ENCODE measurements at places on chromosomes 13 and 19.

- DNase-seq = peak; percentile 70
These were observed 53.3 kb downstream of the PARP4 start for GRCh38 chr13:24459234-24459633.

- DNase-seq = peak; percentile 58
These were observed 18.1 kb downstream of the GADD45B start for GRCh38 chr19:2494084-2494446.

- no peak for DNase-seq
These were observed 47.8 kb downstream of the NDFIP2 start for GRCh38 chr13:79528759-79529191.

- no peak for DNase-seq
These were observed 76.6 kb downstream of the STOML3 start for GRCh38 chr13:38914070-38914469.

- no peak for DNase-seq
These were observed 85.3 kb downstream of the NHLRC3 start for GRCh38 chr13:39123578-39123977.

- no peak for DNase-seq
These were observed 227.7 kb downstream of the B3GLCT start for GRCh38 chr13:31427151-31428100.

DNA sequence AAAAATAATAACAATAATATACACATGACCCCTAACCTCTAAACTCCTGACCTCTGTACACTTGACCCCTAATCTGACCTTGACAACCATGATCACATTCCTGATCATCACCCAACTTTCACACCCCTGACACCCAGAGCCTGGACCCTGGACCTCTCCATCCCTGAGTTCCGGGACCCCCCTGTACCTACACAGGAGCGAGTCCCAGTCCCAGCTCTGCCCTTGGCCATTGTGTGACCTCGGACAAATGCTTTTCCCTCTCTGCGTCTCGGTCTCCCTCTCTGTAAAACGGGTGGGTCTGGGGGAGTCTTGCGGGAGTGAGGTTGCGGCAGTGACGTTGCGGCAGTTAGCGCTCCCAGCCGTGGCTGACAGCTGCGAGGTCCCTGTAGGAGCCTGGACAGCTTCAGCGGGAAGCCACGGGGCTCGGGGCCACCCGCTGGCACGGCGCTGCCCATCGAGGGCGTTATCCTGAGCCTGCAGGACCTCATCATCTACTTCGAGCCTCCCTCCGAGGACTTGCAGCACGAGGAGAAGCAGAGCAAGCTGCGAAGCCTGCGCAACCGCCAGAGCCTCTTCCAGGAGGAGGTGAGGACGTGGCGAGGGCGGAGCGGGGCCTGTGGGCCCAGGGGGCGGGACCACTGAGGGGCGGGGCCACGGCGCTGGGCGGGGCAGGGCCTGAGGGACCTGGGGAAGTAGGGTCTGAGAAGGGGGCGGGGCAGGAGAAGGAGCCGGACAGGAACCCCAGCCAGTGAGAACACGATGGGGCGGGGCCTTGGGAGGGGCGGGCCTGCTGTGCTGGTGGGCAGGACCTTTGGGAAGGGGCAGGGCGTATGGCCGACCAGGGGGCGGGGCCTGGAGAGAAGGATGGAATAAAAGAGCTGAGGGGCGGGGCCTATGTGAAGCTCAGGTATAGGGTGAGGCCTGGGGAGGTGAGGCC is 19.2 kb downstream of the RYR1 start:
- DNase-seq = no peak

- DNase-seq = peak; percentile 32
These were observed 10.1 kb downstream of the NFILZ start for GRCh38 chr19:8640402-8641004.

DNA sequence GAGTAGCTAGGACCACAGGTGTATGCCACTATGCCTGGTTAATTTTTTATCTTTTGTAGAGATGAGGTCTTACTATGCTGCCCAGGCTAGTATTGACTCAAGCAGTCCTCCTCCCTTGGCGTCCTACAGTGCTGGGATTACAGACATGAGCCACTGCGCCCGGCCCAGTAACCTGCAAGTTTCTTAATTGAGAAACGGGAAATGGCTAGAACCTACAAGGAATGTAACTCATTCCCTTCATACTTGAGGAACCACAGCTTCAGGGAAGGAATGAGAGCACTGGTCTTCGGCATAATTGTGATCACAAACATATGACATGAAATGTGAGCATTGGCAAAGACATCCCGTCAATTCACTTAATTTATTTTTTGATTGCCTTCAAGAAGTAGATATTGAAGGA is 157.0 kb downstream of the KLF5 start:
- DNase-seq = no peak

DNA sequence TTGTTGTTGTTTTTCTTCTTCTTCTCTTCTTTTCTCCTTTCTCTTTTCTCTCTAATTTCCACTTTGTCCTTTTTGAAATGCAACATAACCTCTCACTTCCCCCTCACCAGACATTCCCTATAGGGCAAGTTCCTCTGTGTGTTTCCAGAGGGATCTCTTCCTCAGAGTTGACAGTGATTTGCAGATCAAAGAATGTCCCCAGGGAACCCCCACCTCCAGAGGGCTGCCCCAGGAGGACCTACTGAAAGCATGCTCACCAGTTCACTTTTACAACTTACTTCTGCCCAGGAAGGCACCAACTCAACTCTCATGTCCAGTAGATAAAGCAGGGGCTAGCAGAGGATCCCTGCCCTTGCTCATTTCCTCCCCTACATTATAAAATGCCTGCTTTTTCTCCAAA is 1648.0 kb downstream of the PCDH9 start:
- DNase-seq = no peak

DNA sequence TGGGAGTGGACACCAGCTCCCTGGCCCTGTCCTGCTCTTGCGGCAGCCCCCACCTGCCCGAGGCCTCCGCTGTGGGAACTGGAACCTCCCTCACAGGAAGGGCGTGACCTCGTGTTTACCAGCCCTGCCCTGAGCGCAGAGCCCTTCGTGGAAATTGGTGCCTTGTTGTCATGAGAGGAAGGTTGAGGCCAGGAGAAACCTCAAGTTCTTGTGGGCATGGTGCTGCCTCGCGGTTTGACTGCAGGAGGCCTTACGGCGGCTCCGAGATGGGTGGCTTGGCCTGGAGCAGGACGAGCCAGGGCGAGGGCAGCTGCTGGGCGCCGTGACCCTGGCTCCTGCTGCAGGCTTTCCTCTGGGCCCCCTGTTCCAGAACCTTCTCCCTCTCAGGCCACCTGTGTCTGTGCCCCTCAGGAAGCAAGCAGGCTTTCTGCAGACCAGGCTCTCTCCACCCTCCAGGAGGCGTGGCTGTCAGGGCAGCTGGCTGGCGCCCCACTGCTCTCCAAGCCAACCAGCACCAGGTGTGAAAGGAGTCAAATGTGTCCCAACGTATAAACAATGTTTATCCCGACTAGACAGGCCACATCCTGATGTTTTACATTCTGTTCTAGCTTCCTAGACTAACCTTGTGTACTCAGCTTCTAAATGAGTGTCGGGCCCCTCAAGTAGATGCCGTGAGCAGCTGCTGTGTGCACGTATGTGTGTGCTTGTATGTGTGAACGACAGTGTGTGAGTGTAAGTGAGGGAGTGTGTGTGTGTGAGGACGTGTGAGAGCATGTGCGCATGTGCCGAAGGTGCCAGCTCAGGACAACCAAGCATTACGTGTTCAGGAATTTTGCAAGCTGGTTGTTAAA is 10.4 kb upstream of the RASA3 start:
- no peak for DNase-seq

DNA sequence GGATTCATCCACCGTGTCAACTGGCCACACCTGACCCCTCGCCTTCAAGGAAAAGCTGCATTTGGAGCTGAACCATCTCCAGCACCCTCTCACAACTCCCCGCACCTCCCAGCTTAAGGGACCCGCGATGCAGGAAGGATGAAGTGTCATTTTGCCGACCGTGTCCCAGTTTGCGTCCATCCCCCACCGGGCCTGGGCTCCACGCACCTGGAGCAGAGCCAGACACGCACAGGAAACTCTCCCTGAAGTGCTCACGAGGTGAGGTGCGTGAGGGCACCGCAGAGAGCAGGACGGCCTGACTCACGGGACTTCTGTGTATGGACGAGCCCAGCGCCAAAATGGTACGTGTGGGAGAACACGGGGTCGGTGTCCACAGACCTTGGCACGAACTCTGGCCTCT is 7.2 kb downstream of the SHC2 start:
- DNase-seq = no peak

- DNase-seq = no peak
These were observed 1297.0 kb upstream of the ATXN8OS start for GRCh38 chr13:68810660-68811059.

DNA sequence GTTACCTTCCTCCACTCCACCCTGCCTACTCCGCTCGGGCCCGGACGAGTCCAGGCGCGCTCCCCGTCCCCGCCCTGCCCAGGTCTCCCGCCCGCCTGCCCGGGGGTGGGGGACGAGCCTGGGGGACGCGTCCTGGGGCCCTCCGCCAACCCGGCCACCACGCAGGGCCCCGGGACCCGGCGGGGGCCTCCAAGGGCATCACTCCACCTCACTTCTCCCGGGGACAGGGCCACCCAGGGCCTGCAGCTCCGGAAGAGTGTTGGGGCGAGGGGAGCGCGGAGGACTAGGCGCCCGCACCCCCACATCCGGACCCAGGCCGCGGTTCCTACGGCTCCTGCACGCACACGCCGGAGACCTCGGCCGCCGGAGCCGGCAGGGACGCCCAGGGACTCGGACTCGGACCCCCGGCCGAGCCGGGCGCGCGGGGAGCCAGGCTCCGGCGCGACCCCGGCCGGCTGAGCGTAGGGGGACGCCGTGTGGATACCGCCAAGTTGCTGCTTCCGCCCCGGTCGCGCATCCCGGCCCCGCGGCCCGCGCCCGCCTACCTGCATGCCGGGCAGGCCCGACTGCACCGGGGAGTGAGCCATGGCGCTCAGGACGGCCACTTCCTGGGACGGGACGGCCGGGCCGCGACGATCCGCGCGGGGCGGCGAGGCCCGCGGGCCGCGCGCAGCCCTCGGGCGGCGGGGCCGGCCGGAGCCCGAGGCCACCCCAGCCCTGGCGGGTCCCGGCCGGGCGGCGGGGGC is 534 bp downstream of the STK24 start:
- DNase-seq = peak; percentile 21

DNA sequence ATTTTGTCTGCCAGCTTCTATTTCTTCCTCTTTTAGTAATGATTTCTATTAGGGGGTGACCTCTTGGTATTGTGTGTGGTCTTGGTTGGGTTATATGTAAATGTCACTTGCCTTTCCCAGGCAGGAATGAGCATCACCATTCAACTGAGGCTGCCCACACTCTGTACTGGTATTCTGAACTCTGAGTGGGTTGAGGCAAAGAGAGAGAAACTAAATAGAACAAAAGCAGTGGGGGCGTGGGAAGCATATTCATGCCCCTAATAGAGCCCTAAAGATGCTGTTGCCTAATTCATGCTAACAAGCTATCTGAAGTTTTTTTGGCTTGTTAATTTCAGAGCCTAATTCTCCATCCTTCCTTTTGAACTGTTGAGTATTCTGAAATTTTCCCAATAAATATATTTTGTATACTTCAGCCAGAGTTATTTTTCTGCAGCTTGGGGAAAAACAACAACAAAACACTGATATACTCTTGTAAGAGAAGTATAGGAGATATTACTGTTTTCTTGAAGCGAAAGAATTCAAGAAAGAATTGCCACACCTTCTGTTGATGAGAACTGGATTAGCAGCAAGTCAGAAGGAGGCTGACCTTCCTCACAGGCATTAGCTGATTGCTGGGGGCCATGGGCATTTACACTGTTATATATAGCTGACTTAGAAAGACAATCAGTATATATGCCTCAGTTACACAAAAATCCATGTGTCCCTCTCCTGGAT is 315.8 kb upstream of the KLF12 start:
- DNase-seq = no peak
